CD4-positive, alpha-beta T cell treated with Interleukin-12 subunit alpha and Interleukin-12 subunit beta, for 1 hour (primary cell): ENCODE measurements at places on chromosomes 12 and 14.
A peak's percentile ranks its signal among the peaks of the same experiment; 100 is the strongest.

DNA sequence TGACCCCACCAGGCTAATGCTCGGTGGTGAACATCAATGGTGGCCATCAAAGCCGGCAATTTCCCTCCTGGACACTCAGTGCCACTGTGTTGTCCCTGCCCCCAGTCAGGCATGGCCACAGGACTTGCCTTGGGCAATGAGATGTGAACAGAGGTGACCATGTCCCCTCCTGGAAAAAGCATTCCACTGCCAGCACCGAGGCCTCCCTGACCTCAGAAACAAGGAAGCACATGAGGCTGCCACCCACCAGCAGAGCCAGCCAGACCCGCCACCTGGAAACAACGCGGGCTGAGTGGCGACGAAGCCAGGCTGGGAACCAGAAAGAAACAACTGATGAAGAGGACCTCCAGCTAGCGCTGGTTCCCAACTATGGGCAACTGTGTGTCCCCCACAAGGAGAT is 31.8 kb downstream of the ITPK1 start:
- DNase-seq, result no peak

DNA sequence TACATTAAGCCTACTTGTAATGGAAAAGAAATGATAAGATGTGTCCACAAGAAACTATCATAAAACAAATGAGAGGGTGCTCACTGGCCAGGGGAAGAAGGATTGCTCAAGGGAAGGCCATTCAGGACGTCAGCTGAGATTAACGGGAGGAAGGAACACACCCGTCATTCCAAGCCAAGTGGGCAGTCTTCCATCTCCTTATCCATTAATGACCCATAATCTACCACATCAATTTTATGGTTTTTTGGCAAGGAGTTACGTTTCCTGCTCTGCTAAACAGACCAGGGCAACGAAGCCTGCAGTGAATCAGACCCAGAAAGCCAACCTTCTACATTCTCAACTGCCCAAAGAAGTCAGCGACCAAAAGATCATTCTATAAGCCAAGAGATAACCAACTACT is 25.1 kb downstream of the PRKAB1 start:
- DNase-seq, result no peak

GRCh38 chr12:89574736-89575208 is 48.9 kb upstream of the POC1B start:
- no peak for DNase-seq

GRCh38 chr14:94536836-94537235 is 24.4 kb upstream of the SERPINA4 start:
- no peak for DNase-seq

- DNase-seq, result peak; percentile 1
Measured at GRCh38 chr14:47278233-47278842, 397.1 kb downstream of the MDGA2 start.

GRCh38 chr12:26271889-26272492 is 76.6 kb downstream of the SSPN start:
- no peak for DNase-seq

DNA sequence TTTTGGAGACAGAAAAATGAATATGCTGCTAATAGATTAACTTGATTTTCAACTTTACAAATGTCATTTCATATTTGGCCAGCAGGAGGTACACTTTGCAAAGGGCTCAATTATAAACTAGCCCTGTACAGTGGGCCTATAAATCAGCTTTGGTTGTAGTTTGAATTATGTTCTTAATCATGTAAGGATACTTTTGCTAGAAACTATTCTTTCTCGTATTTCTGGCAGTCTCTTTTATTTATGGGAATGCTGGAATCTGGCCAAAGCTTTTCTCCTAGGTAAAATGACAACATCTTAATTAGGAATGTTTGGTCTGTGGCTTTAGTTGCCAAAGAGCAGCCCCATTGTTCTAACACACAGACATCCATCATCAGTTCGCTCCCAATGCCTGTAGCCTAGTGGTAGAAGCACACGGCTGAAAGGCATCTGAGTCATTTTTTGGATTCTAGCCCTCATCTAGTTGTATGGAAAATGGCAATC is 1322.3 kb upstream of the SEL1L start:
- no peak for DNase-seq

- DNase-seq, result peak; percentile 60
Measured at GRCh38 chr12:452667-453210, 7.0 kb upstream of the B4GALNT3 start.

DNA sequence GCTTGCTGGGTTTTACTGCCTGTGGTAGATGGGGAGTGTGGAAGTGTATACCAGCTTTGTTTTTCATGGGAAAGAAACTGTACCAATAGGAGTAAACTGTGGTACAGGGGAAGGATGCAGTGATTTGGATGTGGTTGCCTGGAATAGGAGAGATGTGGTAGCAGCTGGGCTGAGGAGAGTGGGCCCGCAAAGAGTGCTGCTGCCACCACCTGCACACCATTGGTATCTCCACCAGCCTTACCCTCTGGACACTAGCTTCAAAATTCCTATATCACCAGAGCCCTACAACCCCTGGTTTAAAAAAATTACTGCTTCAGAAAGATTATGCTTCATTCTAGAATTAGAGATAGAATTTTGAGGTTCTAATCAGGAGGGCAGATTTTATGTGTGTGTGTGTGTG is 53.6 kb downstream of the AKAP6 start:
- no peak for DNase-seq

GRCh38 chr12:25615119-25615518 is 62.0 kb upstream of the LMNTD1 start:
- no peak for DNase-seq

DNA sequence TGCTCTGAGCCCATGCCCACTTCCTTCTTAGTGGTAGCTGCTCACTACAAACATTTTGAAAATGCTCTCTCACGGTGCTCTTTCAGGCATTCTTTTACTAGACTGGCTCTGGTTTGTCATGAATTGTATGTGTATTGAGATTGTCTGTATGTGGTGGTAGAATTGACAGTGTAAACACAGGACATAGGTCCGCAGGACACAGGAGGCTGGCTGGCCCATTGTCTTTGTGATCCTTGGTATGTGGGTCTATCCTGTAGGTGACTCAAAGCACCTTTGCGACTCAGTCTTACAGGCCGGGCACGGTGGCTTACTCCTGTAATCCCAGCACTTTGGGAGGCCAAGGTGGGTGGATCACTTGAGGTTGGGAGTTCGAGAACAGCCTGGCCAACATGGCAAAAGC is 250.9 kb downstream of the C12orf75 start:
- no peak for DNase-seq

DNA sequence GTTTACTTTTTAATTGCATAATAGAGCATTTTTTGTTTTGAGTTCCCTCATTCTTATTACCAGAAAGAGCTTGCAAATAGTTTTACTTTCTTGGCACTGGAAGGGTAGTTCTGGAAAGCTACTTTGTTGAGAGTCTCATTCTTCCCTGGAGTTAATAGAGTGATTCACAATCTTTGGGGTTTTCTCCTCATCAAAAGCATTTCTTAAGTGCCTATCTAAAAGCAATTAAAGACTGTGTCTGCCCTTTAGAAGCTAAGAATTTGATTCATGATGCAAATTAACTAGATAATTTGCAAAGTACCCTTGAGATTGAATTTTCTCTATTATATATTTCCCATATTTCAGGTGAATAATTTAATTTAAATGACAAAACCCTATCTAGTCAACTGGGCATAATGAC is 8.1 kb upstream of the BMAL2 start:
- no peak for DNase-seq

- DNase-seq, result no peak
Measured at GRCh38 chr12:58922849-58923248, 2.5 kb upstream of the LRIG3 start.

DNA sequence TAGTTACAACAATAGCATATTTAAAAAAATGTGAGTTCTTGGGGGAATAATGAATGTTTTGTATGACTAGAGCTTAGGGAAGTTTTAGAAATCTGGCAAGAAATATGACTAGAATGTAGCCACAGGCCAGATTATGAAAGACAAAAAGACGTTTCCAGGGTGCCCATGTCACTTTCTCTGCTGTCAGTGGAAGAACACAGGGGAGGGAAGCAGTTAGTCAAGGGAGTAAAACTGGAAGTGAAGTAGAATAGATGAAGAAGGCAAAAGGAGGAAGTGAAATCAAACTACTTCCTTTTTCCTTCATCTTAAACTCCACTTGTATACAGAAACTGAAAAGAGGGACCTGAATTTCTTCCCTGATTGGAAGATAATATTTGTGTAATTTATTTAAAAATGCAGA is 81.2 kb upstream of the ATP2B1 start:
- peak; percentile 20 for DNase-seq

DNA sequence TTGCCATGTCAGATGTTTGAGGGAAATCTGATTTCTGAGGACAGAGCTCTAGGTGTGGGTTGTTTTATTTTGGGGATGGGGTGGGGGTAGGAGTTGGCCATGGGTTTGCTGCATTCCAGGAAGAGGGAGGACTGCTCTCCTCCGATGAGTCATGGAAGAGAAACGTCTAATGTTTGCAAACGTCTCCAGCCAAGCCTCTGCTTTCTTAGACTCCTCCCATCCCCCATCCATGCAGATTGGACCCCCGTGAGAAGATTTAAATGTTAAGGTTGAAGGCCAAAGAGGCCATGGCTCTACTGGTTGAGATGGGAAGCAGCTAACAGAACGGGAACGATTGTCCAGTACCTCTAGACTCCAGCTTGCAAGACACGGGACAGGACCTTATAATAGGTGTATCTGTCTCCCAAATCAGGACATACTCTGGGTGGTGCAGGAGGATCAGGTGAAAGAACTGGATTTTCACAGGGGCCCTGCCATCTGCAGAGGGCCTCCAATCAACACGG is 11.4 kb upstream of the ATP2A2 start:
- DNase-seq, result no peak

GRCh38 chr12:75978677-75979076 is 52.9 kb downstream of the PHLDA1 start:
- no peak for DNase-seq

- DNase-seq, result no peak
Measured at GRCh38 chr14:90062822-90063539, 1.2 kb downstream of the KCNK13 start.

DNA sequence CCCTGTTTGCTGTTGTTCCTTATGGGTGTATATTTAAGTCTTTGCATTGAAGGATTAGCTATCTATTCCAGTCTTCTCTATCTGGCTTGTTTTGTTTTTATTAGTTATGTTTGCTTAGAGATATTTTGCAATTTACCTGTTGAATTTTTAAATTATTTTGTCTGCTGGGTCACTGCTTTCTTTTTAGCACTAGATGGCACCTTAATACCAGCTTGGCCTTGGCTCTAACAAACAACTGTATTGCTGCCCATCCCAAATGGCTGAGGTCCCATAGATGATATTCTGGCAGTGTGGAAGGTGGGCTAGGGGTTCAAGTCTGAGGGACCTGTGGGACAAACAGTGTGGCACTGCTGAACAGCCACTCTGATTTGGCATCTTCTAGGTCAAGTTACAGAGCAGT is 144.0 kb upstream of the FBXO33 start:
- no peak for DNase-seq

DNA sequence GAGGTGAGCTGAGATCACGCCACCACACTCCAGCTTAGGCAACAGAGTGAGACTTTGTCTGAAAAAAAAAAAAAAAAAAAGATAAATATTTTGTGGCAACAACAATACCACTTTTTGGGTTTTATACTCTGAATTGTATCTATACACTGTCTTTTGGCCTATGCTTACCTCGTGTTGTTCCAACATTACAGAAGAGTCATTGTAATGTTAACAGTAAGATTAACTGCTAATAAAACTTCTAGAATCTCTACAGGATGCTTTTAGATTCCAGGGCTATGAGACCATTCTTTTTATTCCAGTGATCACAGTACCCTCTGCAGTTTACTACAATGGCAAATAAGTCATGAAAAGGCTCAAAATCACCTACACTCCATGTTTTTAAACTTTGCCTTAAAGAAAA is 11.6 kb downstream of the IFT81 start:
- DNase-seq, result no peak

- peak; percentile 68 for DNase-seq
Measured at GRCh38 chr12:12008931-12009611, 61.7 kb upstream of the BCL2L14 start.

GRCh38 chr14:53444677-53445312 is 291.7 kb upstream of the DDHD1 start:
- no peak for DNase-seq

GRCh38 chr14:72888192-72888591 is 5.7 kb downstream of the DPF3 start:
- DNase-seq, result no peak

DNA sequence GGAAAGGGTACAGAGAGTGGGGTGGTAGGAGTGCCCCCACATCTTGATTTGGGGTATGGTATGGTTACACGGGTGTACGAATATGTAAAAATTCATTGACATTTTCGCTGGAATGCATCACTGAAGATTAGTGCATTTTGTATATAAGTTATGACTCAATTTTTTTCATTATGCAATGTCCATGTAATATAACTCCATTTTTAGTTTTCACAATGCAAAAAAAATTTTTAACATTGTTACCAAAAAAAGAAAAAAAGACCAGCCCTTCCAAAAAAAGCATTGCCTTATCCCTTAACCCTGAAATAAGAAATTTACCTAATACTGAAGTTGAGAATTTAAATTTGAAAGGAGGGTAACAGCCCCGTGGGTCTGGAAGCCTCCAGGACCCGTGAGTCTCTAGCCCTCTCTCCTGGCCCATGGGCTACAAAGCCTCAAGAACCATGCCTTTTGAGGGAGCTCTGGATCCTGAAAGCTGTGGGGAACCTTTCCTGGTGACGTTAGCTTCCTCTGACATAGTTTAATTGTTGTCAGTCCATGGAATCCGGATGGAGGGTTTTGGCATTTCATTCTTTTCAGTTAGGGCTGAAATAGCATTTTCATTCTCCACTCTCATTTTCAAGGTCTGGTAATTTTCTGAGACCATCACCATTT is 55.6 kb upstream of the ACTN1 start:
- DNase-seq, result no peak

DNA sequence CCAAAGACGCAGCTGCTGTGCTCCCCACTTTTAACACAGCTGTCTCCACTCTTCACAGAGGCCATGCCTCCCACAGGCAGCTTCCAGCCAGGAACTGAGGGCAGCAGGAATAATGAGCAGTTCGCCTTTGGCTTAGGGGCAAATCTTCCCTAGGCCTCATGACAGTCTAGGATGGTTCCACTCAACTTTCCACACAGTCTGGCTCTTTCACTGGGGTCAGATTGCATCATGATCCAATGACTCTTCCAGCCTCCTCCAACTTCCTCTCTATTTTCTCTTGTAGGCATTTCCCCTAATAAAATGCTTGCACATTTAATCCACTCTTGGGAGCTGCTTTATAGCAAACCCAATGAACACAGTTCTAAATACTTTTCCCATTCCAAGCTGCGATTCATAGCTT is 271.6 kb upstream of the ATP2B1 start:
- DNase-seq, result no peak

DNA sequence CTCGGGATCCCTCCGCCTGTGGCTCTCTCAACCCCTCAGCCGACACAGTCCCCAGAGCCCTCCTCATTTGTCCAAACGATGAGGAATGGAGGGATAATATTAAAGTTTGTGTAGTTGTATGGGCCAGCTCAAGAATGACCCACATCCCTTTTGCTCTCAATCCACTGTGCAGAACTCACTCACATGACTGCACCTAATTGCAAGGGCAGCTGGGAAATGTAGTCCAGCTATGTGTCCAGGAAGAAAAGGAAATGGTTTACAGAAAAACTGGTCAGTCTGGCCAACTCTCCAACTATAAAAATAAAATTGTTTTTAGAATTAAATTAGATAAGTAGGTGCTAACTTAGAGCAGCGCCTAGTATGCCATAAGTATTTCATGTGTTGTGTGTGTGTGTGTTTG is 66.6 kb downstream of the GALNT8 start:
- DNase-seq, result no peak

GRCh38 chr14:49950275-49951228 is 57.7 kb downstream of the ARF6 start:
- no peak for DNase-seq

- no peak for DNase-seq
Measured at GRCh38 chr12:125110641-125111360, 45.6 kb downstream of the AACS start.
